Heart left ventricle (tissue), 16 donors: ENCODE measurements at places on chromosomes 4 and X. TPM values are rescaled to one million over a fixed set of nuclear protein-coding genes. Genes with fewer than 3 reads are reported as not detected.

- no peak for DNase-seq
These were observed 2.6 kb downstream of the NSD2 start for GRCh38 chr4:1873776-1874175.

DNA sequence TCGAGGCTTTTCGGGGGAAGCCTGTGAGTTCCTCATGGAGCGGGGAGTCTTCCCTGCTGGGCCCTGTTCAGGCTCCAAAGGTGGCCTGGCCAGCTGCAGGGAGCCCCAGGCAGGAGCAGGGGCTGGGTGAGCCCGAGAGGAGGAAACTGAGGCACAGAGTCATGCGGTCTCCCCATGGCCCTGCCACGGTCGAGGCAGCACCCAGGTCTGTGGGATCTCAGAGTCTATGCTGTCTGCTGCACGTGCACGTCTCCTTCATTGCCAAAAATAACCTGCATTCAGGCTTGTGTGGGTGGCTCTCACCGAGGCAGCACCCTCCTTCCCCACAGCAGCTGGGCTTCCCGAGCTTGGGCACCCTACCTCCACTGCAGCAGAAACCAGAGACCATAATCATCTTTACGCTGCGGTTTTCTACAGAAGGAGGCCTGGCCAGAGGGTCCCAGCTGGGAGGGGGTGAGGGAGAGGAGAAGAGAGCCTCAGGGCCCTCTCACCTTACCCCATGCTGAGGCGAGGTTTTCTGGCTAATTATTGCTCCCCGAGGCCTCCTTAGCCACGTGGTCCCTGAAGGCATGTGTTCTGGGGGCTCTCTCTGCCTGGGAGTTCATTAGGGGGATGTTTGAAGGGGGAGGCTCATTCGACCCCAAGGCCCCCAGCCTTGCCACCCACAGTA lies 64.3 kb downstream of the CPZ start:
- no peak for DNase-seq

GRCh38 chrX:126552313-126553022 lies at the start of gene DCAF12L1:
Gene DCAF12L1, minus strand, starts transcription at chrX:126552814. Its CDS starts 206 bp downstream, at chrX:126552608.
- DNase-seq, result no peak

DNA sequence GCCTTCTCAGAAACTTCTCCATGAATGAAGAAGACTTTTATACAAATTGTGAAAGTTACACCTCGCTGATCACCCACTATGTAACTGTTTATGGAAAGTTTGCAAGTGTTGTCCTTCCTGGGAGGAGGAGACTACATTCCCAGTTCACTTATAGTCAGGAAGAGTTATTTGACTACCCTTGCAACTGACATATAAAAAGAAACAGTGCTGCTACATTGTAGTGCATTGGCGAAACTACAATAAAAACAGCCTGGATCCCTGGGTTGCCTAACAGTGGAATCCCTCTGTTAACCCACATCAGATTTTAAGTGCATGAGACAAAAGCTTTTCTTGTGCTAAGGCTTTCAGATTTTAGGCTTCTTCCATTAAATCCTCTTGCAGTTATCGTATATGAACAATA lies 30.4 kb downstream of the MAGEB10 start:
- no peak for DNase-seq

GRCh38 chr4:137997496-137997895 lies 244.7 kb downstream of the SLC7A11 start:
- DNase-seq, result no peak

The TMSB15C gene
- polyA plus RNA-seq, result 0.08 TPM
